RPMI8226 (cell line): ENCODE measurements at places on chromosomes 1 and 21.

DNA sequence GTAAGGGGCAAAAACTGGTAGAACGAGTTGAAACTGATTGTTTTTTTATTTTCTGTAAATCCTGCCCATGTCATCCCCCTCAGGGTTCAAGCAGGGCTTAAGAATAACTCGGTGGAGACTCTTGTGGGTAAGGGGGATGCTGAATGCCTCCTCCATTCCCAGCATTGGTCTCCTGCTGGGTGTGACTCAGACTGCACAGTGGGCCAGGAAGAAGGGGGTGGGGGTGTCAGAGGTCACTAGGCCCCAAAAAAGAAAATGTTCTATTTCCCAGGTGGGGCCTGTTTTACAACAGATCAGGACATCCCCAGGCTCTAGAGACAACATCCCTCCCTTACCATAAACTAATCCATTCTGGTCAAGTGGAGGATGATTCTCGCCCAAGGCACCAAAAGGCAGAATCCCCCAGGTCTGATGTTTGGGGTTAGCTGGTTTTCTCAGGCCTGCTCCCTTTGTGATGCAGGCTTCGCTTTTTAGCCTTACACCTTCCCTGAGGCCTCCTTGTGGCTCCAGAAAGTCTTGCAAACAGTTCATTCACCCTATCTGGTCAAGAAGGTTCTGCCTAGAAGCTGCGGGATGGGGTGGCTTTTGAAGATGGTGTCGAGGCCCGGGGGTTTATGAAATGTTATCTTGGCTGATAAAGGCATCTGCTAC lies 10.7 kb upstream of the GRHL3 start:
- DNase-seq, result peak; percentile 51

DNA sequence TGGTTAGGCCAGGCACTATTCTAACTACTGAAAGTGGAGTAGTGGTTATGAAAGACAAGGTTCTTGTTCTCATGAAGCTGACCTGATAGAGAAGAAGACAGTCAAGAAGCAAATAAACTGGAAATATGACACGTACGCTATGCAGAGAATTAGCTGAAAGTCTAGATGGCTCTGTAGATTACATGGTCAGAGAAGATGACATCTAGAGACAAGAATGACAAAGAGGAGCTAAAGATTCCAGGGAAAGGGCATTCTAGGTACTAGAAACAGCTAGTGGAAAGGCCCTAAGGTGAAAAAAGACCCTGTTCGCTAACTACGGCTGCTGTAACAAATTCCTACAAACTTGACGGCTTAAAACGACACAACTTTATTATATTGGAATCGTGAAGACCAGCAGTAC lies 68.0 kb upstream of the NRIP1 start:
- no peak for DNase-seq

DNA sequence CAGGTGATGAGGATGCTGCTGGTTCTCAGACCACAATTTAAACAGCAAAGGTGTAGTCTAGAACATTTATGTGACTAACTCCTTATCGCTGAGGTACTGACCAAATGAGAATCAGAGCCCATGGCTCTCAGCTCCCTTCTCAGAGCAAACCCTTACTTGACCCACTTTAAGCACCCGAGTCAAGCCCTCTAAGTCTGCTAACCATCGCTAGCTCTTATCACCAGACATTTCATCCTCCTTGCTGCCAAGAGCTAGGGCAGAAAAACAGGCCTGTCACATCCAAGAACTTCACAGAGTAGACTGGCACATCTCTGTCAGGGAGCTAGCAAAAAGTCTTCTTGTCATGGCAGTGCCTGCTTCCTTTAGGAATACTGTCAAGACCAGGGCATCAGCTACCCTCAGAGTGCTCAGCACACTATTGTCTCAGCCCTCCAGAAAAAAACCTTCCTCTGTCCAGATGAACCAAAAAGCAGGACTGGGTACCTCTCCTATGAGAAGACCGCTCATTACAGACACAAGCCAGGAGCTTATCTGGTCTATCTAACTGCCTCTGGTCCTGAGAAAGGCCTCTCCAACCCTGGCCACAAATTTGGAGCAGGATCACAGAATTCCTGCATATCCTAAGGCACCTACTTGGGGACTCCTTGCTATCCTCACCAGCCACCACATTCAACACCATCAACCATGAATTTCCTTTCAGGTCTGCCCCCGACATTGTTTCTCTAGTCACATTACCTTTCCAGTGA lies 26.2 kb downstream of the ERI3 start:
- DNase-seq, result no peak

- peak; percentile 76 for DNase-seq
Observed at GRCh38 chr1:234602334-234603220, 7.4 kb downstream of the IRF2BP2 start.

GRCh38 chr1:232627645-232628334 lies 2.1 kb downstream of the SIPA1L2 start:
- DNase-seq, result peak; percentile 86

DNA sequence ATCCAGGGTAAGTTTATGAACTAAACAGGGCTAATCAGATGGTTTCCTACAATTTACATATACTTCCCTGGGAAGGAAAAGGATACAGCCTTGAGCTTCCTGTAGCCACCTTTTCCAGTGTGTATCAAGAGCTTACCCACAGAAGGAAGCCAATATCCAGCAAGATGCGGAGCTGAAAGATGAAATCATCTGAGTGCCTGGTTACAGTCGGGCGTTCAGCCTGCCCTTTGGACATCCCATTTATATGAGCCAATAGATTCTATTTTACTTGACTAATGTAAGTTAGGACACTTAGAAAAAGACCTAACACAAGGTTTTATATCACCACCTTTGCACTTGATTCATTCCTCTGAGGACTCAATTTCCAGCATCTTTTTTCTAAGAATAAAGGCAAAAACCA lies 108.2 kb downstream of the UCHL5 start:
- DNase-seq, result no peak

- no peak for DNase-seq
Observed at GRCh38 chr21:15252431-15252830, 187.6 kb upstream of the NRIP1 start.

DNA sequence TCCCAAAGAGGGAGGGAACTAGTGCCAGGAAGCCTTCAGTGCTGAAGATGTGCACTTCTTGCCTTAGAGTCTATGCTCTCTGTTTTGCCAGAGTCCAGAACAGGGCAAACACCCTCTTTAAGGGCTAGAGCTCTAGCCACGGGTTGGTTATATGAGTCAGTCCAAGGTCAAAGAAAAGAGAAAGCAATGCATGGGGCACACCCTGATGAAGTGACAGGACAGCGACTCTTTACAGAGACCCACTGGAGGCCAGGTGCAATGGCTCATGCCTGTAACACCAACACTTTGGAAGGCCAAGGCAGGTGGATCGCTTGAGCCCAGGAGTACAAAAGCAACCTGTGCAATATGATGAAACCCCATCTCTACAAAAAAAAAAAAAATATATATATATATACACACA lies 86.1 kb downstream of the TGFBR3 start:
- peak; percentile 20 for DNase-seq

DNA sequence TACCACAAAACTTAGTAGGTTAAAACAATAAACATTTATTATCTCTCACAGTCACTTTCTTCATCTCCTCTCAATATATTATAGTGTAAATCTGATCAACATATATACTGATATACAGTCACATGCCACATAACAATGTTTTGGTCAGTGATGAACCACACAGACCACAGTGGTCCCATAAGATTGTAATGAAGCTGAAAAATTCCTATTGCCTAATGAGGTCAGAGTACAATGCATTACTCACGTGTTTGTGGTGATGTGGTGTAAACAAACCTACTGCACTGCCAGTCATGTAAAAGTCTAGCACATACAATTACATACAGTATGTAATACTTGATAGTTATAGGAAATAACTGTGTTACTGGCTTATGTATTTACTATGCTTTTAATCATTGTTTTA lies 30.1 kb downstream of the OLFML3 start:
- DNase-seq, result no peak

- no peak for DNase-seq
Observed at GRCh38 chr1:19368964-19369363, 56.8 kb downstream of the SLC66A1 start.

GRCh38 chr1:9825093-9826074 lies 1.6 kb upstream of the CLSTN1 start:
- DNase-seq, result peak; percentile 85

DNA sequence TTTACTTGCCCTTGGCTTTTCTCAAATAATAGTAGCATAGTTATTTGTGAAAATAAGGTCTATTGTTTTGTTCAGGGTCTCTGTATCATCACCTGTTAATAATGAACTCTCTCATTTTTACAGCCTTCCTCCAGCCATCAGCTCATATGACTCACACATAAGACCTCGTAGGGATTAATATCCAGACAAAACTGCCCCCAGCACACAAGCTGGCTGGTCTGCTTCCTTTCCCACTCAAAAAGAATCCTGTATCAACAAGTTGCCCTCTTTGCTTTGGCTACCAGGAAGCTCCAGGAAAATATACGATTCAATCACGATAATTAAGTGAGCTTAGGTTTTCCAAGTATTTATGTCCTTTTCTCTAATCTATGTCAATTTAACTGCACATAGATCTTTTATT lies 119.2 kb downstream of the DMRTB1 start:
- no peak for DNase-seq

DNA sequence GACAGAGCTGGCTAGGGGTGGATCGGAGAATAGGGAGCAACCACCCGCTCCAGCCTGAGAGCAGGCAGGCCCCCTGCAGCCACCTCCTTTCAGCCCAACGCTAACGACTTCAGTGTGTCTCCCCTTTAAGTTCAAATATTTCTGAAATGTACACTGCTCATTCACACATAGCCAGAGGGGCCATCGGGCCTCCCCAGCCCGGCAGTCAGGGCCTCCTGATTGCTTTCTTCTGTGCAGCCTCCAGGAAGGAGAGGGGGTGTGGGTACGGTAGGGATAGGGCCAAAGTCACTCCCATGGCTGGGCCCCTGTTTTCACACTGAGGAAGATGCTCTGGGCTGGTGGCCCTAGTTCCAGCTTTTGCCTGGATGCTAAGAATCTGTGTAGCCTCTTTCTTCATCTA lies 64.8 kb downstream of the EPHB2 start:
- DNase-seq, result no peak

DNA sequence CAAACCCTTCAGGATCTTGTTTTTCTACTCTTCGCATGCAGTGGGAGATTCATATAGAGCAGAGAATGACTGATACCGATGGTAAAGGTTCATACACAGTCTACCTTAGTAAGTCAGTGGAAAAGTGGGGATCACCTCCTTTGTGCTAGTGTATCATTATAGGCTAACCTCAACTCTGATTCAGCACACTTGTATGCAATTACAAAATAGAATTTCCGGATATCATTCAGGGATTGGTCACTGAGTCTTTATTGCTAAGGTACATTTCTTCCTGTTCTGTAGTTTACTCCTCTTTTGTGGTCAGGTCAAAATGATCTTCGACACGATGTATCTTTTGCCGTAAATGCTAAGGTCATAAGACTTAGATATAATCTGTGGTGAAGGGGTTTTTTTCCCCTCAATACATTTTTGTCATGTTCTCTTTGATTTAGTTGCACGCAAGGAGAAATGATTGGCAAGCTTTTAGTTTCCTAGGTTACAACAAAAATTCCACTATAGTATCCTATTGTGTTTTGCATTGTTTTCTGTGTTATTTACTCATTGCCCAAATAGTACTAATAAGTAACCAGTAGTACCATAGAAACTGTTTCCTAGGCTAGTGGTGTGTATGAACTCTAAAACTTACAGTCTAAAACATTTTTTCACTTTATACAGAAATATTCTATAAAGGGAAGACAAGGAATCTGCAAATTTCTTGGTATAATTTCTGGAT lies 35.7 kb upstream of the PLA2G4A start:
- DNase-seq, result no peak

DNA sequence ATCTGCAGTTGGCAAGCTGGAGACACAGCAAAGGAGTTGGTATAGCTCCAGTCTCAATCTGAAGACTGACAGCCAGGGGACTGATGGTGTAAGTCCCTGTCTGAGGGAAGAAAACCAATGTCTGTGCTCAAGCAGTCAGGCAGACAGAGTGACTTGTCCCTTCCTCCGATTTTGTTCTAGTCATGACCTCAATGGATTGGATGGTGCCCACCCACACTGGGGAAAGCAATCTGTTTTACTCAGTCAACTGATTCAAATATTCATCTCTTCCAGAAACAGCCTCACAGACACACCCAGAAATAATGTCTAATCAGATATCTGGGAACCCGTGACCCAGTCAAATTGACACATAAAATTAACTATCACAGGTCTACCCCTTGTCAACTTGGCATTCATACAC lies 11.9 kb upstream of the MRPL39 start:
- no peak for DNase-seq

GRCh38 chr1:59831529-59831928 lies 16.8 kb downstream of the HOOK1 start:
- no peak for DNase-seq

DNA sequence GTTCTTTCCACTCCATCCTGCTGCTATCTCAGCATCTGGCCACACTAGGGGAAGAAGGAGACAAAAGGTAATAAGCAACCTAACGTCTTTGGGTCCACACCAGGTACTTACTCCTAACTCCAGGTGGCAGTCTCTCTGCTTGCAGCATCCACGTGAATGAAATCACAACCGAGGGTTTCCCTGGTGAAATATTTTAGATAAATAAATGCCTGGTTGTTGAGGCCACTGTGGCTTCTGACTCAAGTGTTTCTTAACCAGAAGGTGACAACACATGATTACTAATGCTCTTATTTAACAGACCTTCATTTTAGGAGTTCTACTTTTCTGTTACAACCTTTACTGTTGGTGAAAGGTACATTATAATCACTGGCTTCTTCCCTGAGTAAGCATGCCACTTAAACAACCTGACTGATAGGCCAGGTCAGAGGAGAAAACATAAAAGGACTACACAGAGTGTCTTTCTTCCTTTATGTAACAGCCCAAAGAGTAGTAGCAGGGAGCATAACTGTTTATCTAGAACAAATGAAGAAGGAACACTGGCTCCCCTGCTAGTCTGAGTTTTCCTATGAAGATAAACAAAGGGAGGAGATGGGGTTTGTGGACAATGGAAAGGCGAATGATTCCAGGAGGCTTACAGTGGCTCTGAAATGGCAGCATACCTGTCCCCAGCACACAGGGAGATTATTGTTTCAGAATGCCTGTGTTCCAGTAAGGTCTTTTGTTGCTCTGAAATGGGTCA lies 59.9 kb downstream of the SYT6 start:
- DNase-seq, result no peak

GRCh38 chr1:147209825-147210821 lies 15.0 kb downstream of the FMO5 start:
- no peak for DNase-seq

DNA sequence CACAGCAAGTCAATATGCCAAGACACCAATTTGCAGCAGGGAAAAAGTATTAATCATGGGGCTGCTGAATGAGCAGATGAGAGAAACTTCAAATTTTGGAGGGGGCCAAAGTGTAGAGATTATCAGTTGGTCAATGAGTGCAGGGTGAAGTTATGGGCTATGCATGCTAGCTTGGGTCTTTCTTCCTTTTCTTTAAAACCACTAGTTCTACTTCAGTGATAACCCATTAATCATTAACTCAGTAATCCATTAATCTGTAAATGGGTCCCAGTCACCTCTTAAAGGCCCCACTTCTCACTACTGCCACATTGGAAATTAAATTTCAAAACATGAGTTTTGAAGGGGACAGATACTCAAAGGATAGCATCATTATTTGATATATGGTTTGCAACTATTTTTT lies 688.6 kb upstream of the ADGRL4 start:
- no peak for DNase-seq

GRCh38 chr1:229579059-229579673 lies 20.7 kb upstream of the ABCB10 start:
- DNase-seq, result peak; percentile 94
